Lung microvascular endothelial cell (primary cell): ENCODE measurements at places on chromosomes 7 and 10.
A peak's percentile ranks its signal among the peaks of the same experiment; 100 is the strongest.

DNA sequence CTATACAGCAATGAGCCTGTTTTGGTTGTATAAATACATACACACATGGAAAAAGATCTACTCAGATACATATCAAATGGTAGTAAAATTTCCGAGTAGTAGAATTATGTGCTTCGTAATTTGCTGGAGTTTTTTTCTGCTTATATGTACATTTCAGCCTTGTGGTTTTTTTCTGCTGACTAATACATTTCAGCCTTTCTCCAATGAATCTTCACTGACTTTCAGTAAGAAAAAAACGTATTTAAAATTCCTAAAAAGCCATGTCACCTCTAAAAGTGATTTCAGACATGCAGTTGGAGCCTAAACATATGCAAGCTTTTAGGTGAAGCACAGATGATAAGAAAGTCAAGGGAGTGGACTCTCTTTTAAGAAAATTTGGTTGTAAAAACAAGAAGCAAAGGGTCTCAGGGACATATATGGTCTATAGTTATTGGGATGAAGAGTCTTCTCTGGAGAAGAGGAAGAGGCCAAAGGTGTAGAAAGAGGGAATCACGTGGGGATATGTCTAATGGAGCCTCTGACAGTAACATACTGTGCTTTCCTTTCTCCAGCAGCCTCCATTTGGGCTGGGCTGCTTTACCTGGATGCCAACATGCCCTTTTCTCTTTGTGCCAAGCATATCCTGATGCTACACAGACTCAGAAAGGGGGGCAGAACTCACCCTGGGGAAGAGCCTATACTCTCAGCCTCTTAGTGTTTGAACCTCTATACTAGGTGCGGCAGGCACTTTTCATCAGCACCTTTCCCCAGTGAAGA lies 2.4 kb downstream of the AMPH start:
- DNase-seq: no peak

GRCh38 chr10:49412571-49412970 lies 16.7 kb upstream of the DRGX start:
- no peak for DNase-seq

GRCh38 chr10:92573091-92573797 lies 649 bp downstream of the IDE start:
- DNase-seq: peak; percentile 62

DNA sequence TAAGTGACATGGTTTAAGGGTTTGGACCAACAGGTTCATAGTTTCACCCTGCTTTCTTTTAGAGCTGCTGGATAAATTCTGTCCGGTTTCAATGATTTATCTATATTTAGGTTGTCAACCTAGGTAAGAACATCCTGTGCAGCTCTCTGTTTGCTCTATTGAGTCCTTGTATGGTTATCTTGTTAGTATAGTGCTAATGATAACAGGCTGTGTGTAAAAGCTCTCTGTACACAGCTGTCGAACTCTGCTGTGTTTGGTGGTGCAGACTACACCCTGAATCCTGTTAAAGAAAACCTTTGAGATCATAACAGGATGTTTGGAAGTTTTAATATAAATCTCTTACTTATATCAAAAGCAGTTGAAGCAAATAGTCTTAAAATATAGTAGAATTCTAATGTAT lies 219.2 kb downstream of the SDK1 start:
- no peak for DNase-seq

- peak; percentile 73 for DNase-seq
Measured at GRCh38 chr7:107966711-107967110, 36.2 kb downstream of the LAMB1 start.

GRCh38 chr10:106614293-106614692 lies 550.2 kb downstream of the SORCS1 start:
- no peak for DNase-seq

DNA sequence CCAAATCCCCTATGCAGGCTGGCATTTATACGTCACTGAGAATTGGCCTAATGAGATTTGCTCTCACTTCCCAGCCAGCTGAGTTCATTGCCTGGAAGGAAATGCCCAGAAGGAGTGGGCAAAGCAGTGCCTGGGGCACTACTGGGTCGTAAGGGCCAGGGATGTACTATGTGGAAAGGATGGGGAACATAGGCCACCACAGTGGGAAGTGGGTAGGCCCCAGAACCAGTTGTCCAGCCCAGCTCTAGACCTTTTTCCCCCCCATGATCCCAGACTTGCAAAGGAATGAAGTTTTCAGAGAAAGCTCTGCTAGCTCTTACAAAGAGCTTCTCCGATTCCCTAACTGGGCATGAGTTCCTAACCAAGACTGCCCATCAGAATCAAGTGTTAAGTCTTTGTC lies 13.9 kb downstream of the TRPV5 start:
- no peak for DNase-seq

GRCh38 chr7:140054751-140055150 lies 8.0 kb downstream of the PARP12 start:
- DNase-seq: no peak

DNA sequence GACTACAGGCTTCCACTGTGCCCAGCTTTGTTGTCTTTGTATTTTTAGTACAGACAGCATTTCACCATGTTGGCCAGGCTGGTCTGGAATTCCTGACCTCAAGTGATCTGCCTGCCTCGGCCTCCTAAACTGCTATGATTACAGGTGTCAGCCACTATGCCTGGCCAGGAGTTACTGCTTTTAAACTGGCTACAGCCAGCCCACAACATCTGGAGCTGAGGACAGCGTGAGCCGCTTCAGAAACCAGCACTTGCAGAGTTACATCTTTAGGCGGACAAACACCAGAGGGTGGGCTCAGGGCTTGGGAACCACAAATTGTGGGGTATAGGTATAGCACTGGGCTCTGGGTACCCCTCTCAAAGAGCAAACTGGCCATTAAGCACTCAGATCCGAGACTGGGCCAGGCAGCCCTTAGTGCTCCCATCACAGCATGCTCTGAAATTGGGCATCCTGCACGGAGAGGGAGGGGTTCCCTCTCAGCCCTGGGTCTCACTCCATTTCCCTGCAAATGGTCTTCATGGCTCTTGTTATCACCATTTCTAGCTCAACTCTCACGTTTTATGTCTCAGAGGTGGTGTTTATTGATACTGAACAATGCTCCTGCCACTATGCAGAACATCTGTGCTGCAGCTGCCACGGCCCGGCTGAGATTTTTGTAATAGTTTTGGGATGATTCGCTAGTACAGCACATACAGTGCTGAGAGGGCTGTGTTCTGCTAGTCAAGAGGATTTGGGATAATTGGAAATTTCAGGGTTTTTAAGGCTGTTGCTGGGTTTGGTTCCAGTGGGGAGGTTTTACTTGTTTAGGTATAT lies 146.4 kb upstream of the LYZL2 start:
- DNase-seq: no peak

GRCh38 chr10:74189999-74190421 lies 39.0 kb downstream of the ADK start:
- peak; percentile 66 for DNase-seq

DNA sequence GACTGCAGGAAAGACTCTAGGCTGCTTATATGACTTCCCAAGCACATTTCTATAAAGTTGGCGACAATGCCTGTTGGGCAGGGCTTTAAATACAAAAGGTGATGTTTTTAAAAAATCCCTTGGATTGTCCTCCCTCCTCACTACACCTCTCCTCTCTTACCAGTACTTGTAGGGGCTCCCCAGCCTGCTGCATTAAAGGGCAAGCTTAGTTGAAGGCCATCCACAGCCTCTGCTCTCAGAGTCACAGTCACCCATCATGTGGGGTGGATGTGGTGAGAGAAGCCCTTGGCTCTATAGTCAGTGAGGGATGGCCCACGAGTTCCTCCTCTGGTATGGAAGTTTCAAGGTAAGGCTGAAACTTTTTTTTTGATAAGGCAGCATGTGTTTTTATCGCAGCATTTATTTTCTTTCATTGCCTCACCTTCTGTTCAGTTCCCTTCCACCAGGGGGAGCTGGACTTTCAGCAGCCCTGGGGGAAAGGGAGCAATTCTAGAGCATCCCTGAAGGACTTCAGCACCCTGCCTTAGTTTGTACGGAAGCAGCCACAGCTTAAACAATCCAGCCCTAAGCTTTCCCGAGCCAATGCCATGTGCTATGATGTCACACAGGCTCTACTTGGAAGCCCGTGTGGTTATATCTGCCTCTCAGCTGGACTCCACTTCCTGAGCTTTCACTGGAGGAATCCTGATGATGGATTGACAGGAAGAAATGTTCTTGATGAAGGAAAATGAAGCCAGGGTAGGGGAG lies 131.9 kb downstream of the CALCR start:
- DNase-seq: peak; percentile 64

DNA sequence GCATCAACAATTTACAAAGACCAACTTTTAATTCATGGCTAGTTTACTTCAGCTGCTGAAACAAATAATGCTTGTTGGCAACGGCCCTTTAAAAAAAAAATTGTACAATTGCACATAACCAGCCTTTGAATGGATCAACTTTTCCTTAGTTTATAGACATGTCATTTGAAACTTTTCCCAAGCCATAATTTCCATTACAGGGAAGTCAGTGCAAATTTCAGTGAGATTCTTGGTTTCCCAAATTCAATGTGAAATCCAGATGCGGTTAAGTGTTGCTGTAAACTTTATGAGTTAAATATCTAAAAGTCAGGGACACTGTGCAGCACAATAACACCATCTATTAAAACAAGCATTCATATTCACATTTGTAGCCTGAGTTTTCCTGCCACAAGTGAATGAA lies 182.2 kb downstream of the JAZF1 start:
- no peak for DNase-seq

DNA sequence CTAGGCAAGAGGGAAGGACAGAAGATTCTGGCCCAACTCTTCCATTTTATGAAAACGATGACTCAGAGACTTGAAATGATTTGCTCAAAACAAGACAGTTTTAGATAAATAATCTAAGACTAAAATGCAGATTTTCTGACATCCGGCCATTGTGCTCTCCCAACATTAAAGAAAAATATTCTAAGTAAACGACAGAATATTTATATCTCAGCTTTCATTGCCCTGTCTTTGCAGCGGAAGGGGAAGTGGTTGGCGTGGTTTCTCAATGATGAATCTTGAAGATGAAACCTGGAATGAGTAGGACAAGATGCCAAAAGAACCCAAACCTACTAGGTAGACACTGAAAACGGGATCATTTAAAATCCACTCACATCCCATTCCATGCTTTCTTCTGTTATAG lies 28.9 kb upstream of the NPY start:
- no peak for DNase-seq

DNA sequence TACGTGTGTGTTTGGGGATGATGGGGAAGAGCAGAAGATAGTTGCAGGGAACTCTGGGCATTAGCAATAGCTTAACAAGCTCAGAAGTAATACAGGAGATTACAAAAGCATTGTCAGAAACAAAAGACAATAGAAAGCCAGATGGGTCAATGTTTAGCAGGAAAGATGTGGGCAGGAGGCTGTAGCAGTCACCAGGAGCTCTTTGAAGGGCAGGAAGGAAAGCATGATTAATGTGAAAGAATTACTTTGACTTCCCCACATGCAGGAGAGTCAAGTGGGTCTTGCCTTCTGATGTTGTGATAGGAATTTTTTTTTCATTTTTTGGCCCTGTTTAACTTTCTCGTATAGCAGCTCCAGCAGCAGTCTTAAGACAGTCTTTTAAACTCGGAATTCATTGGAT lies 6.0 kb upstream of the SMNDC1 start:
- peak; percentile 93 for DNase-seq
